Activated CD8-positive, alpha-beta memory T cell treated with anti-CD3 and anti-CD28 coated beads, Interleukin-2, amount 50 U/mL, for 48 hours (primary cell): ENCODE measurements at places on chromosomes 5 and 9.

GRCh38 chr9:95327239-95327865, 9.8 kb upstream of the FANCC start:
- DNase-seq = no peak

GRCh38 chr5:57097526-57097925, 76.3 kb upstream of the GPBP1 start:
- DNase-seq = no peak

- DNase-seq = no peak
These were observed 73.8 kb upstream of the SPINK5 start for GRCh38 chr5:147989994-147990393.

- DNase-seq = no peak
These were observed 8.4 kb upstream of the SLC9A3 start for GRCh38 chr5:532521-533242.

- no peak for DNase-seq
These were observed 21.4 kb downstream of the SLC25A46 start for GRCh38 chr5:110760158-110760557.

- DNase-seq = no peak
These were observed 4.2 kb upstream of the SEMA4D start for GRCh38 chr9:89502038-89502601.

DNA sequence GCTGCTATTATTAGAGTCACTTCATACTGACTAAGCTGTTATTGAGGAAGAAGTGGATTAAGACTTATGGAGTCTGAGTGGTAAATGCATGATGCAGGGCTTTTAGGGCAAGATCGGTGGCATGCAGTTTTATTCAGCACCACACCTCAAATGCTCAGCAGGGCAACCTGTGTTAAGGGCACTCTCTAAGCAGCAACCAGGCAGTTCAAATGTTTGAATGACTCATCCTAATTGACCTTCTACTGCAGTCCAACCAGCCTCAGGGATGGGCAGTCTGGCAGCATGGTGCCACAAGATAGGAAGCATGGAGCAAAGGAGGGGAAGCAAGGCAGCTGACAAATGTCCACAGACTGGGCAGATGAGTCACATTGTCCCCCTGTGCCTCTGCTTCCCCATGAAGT, 80.2 kb upstream of the MIER3 start:
- no peak for DNase-seq

- DNase-seq = no peak
These were observed 67.9 kb upstream of the PIK3R1 start for GRCh38 chr5:68147659-68148058.

DNA sequence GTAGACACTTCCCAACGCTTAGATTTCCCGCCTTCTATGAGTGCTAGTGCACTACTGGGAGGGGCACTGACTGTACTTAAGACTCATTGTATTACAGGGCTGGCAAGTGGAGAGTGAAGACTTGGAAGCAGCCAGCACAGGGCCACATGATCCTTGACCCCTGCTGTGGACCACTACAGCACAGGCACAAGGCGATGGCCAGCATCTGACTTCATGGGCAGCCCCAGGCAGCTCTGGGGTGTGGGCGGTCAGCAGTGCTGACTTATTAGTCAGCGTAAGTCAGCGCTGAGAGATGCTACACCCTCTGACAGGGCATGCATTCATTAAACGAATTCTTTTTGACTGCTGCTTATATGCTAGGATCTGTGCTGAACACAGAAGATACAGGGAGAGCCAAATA, 9.3 kb downstream of the SLC46A2 start:
- DNase-seq = no peak

GRCh38 chr9:78035383-78035993, 3.9 kb upstream of the GNAQ start:
- no peak for DNase-seq

DNA sequence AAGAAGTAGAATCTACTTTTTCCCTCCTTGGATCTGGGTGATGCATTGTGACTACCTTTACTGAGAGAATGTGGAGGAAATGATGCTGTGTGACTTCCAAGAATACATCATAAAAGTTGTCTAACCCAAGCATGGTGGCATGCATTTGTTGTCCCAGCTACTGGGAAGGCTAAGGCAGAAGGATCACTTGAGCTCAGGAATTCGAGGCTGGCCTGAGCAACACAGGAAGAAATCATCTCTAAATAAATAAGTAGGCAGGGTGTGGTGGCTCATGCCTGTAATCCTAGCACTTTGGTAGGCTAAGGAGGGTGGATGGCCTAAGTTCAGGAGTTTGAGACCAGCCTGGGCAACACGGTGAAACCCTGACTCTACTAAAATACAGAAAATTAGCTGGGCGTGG, 143.2 kb upstream of the VLDLR start:
- no peak for DNase-seq

DNA sequence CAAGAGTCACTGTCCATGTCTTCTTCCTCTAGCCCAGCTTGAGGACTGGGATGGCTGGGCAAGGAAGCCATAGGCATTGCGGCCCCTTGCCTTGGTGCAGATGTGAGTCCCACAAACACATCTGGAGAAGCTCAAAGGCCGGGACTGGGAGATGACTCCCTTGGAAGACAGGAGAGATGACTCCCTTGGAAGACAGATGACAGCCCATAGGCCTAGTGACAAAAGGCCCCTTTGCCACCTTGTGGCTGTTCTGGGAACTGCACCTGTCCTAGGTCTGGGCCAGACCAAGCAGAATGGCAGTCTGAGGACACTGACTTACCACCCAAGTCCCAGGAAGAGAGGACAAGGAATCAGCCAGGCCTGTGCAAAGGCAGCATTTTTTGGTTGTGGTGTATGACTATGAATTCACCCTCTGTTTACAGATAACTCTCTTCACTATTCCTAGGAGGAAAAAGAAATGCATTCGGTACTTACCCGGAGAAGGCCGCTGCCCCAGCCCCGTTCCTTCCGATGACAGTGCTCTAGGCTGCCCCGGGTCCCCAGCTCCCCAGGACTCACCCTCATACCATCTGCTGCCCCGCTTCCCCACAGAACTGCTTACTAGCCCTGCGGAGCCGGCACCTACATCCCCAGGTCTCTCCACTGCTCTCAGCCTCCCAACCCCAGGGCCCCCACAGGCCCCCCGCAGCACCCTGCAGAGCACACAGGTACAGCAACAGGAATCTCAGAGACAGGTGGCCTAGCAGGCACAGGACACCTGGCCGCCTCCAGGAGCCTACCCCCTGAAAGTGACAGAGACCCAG, 30.8 kb downstream of the SKP1 start:
- DNase-seq = peak; percentile 96

DNA sequence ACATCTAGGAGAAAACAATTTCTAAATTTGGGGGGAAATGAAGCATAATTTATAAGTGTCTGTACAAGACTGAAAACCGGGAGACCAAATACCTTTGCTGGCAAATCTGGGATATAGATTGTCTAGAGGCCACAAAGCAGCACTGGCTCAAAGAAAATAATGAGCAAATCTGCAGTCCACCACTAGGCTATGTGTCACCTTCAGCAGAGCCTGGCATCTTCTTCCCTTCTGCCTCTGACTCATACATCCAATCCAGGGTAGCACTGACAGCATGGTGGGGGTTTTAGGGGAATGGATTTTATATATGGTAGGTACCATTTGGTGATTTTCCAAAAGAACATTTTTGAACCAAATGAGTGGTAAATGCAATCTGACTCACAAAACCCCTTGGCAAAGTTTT, 12.8 kb downstream of the FAM81B start:
- DNase-seq = no peak

GRCh38 chr9:128999581-129000206, 28.4 kb downstream of the SH3GLB2 start:
- no peak for DNase-seq

- no peak for DNase-seq
These were observed 22.3 kb downstream of the PDE8B start for GRCh38 chr5:77232574-77233358.

DNA sequence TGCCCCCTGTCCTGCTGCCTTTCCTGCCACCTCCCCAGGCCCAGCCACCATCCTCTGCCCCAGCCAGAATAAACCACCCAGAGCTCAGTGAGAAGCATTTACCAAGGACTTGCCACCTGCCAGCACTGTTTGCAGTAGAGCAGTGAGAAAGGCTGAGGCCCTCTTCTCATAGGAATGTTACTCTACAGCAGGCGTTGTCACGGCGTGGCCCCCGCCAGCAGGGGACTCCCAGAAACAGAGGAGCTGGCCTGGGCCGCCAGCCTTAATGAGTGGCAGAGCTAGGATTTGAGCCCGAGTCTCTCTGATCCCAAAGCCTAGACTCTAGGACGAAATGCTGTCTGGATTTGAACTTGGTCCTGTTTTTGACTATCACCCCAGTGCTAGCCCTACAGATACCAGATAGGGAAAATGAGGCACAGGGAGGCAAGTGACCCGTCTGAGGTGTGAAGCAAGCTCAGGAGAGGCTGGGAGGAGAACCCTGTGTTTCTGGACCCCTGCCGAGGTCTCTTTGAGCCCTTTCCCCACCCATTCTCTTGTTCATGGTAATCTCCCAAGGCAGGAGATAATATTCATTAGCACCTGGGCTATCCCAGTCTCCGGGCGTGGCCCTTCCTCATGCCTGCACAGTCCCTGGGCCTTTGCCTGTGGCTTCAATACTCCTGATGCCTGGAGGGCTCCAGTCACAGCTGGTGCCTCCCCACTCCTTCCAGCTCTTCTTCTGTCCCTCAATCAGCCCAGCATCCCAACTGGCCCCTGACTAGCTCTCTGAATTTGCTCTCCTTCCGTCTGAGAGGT, 30.7 kb downstream of the HRH2 start:
- no peak for DNase-seq

GRCh38 chr9:12681620-12682019, 11.6 kb upstream of the TYRP1 start:
- DNase-seq = no peak

GRCh38 chr9:72454871-72455491, 66.4 kb upstream of the TMC1 start:
- DNase-seq = no peak

GRCh38 chr5:68818057-68818695, 275.6 kb upstream of the SLC30A5 start:
- DNase-seq = no peak

DNA sequence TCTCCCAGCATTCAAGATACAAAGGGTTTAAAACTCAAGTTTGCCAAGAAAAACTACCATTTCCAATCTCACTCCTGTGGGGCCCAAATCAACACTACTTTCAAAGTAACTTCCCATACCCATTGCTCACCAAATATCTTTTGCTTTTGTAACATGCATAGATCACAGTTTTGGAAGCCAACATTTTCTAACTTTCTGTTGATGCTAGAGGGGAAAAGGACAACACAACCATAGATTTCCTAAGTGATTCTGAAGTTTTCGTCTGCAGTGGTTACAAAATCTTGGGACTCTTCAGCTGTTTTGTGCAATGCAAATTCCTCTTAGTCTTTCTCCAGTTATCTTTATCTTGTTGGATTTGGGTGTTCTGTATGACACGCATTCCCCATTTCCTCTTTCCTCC, 94.1 kb upstream of the PAPPA start:
- no peak for DNase-seq

DNA sequence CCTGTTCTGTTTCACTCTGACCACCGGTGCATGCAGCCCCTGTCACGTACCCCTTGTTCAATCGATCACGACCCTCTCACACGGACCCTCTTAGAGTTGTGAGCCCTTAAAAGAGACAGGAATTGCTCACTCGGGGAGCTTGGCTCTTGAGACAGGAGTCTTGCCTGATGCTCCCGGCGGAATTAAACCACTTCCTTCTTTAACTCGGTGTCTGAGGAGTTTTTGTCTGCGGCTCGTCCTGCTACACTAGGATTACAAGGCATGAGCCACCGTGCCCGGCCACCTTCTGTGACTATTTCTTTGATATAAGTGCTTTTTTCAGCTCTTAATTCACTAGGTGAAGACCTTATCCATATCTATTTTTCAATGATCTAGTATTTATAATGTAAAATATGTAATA, 167.5 kb downstream of the TTC39B start:
- DNase-seq = no peak

DNA sequence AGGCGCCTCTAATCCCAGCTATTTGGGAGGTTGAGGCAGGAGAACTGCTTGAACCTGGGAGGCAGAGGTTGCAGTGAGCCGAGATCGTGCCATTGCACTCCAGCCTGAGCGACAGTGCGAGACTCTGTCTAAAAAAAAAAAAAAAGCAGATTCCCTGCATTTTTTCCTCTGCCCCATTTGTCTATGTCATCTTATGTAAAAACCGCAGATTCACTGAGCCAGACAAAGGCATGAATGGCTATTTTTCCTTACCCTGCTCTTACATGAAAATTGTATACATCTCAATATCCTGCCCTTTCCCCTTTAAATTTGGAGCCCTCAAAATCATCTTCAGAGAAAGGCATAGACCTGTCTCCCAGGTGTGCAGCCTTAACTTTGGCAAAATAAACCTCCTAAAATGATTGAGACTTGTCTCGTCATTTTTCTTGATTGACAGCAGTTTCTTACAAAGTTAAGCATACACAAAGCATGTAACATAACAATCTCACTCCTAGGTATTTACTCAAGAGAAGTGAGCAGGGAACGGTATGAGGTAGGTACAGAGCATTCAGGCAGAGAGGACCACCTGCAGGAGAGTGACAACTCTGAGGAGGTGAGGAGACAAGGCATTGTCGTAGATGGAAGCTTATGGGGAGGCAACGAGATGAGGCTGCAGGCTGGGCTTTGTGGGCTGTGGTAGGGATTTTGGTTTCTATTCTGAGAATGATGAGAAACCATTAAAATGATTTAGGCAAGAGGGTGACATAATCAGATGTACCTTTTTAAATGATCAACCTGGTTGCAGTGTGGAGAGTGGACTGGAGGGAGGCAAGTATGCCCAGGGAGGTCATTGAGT, 65.7 kb upstream of the IL6ST start:
- DNase-seq = peak; percentile 66

DNA sequence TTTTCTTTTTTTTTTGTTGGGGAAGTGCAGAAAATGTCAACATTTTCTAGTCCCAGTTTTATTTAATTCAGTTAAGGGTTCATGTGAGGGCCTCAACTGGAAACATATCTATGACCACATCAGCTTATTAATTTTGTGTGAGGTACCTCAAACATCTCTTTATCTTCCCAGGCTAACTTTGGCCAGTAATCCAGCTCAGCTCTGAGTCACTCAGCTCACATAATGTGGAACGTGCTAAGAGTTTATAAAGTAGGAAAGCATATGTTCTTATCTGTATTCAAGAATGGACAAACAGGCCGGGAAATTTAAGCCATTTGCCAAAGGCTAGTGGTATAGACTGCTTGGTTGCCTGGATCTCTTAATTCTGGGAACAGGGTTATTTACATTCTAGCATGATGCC, 118.4 kb downstream of the INSYN2B start:
- DNase-seq = no peak

- DNase-seq = peak; percentile 48
These were observed 31.6 kb upstream of the ANGPTL2 start for GRCh38 chr9:127154003-127154389.

- no peak for DNase-seq
These were observed 109.6 kb upstream of the ACTBL2 start for GRCh38 chr5:57592236-57592635.

GRCh38 chr5:79001471-79001870, 16.4 kb upstream of the ARSB start:
- no peak for DNase-seq

- no peak for DNase-seq
These were observed 80.5 kb upstream of the JAK2 start for GRCh38 chr9:4904322-4905134.
